NCI-H2107 (cell line): ENCODE measurements at places on chromosomes 5 and 9.
A peak's percentile ranks its signal among the peaks of the same experiment; 100 is the strongest.

GRCh38 chr9:123997665-123998277, 13.8 kb upstream of the LHX2 start:
- DNase-seq: no peak

DNA sequence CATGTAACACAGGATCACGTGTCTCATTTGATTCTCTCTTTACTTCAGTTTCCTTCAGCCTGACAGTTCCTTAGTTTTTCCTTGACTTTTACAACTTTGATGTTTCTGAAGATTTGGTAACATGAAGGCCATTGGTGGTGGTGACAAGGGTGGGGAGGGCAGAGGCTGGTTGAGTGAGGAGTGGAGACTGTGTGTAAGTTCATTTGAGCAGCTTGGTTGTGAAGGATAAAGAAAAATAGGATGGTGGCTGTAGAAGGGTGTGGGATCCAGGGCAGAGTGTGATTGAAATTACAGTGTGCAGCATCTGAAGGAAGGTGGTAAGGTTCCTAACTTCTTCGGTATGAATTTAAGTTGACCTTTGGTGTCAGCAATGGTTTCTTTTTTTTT, 20.4 kb downstream of the SUB1 start:
- no peak for DNase-seq

DNA sequence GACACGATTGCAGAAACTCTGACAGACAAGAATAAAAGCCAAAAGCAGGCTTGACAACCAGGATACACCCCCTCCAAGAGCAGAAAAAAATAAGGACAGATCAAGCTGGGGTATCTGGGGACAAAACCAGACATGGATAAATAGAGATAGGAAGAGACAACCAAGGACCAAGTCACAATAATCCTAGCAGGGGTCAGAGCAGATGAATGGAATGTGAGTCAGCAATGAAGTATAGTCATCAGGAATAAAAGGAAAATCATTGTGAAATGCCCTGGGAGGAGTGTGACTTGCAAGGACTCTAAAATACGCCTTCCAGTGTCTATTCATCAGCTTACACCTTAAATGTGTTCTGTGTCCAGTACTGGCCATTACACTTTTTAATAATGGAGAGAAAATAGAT, 206.8 kb downstream of the CAAP1 start:
- no peak for DNase-seq

- no peak for DNase-seq
These were observed 12.2 kb upstream of the ERAP2 start for GRCh38 chr5:96863949-96864584.

GRCh38 chr5:160626322-160626721, 204.7 kb downstream of the PTTG1 start:
- DNase-seq: no peak

DNA sequence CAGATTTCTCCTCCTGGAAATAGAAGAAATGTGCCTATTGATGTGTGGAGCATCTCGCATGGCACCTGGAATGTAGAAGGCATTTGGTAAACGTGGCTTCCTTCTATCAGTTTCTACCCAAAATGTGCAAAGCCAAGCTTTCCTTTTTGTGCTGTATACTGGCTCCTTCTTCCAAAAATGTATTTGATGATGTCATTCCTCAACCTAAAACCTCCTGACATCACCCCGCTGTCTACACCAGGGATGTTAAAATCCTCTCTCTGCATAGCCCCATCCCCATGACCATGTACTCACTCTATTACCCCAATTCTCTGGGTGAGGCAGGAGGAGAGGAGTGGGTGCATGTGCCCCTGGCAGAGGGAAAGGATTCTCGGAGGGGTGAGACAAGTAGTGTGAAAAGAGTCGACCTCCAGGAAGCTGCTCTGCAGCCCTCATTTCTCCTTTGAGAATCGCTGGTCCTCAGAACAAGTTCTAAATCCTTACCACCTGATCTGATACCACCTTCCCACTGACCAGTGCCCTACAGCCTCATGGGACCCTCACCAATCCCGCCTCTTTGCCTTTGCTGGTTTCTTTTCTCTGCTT, 11.7 kb upstream of the MED10 start:
- DNase-seq: no peak

DNA sequence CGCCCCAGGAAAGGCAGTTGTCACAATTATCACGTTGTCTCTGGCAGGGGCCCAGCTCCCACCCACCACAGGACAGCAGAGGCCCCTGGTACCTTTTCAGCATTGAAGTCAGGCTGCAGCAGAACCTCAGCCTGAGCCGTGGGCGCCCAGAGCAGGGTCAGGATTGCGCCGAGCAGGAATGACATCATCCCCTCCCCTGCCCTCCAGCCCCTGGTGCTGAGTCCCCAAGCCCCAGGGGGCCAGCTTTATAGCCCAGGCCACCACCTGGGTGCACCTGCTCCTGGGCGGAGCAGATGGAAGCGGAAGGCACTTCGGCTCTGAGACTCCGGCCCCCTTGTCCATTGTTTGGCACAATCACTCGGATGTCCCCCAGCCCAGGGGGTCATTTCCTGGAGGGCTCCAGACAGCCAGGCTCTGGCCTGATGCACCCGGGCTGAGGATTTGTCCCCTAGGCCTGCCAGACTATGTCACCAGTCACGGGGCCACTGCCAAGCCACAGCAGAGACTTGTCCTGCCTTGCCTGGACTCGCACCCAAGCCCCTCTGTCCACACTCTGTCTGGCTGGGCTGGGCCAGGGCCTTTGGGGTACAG, at the start of gene LCN15:
Gene LCN15 (minus strand): TSS at position 218 of the 591 bp plus-strand sequence. CDS start 30 bp downstream, at position 188.
- DNase-seq: peak; percentile 74

GRCh38 chr9:5419987-5420386, 17.7 kb downstream of the PLGRKT start:
- DNase-seq: no peak
